ENCODE measurements at places on chromosomes 3 and 15.
A peak's percentile ranks its signal among the peaks of the same experiment; 100 is the strongest.

DNA sequence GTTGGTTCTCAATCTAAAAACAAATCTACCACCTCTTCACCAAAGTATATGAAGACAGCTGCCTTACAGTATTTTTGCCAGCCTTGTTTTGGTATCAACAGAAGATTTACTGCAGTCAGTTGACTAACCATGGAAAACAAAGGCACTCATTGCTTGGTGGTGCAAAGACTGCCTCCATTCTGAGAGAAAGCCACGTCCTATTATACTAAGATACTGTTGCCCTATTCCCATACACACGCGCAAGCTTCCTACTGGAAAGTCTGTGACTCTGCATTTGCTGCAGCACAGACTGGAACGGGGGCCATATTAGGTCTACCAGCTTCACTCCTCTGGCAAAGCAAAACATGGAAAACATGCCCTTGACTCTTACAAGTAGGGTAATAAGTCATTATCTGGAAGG, 18.0 kb downstream of the MTMR10 start:
- no peak for DNase-seq

DNA sequence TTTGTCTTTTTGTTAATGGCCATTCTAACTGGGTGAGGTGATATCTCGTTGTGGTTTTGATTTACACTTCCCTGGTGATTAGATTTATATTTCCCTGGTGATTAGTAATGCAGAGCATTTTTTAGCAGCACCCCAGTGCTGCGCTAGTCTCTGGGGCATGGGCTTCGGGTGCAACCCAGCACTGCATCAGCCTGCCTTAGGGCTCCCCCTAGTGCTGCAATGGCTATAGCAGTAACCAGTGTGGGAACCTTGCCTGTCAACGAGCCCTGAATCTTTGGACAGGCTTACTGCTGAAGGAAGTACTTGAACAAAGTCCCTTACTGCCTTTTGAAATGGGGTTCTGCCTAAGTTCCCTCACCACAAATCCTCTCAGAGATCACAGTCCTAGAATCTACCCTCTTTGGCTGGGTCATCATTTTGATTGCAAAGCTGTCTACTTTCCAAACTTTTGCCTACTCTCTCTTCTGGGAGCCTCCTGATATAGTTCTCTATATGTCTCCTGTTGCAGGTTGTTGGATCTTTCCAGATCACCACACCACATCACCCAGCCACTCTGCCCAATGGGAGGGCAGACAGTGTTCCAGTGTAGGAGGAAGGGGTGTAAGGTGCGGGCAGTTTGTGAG, 79.2 kb upstream of the CCNL1 start:
- peak; percentile 53 for DNase-seq

GRCh38 chr3:101189176-101189575, 131.2 kb downstream of the IMPG2 start:
- no peak for DNase-seq

GRCh38 chr3:152222327-152222726, 46.4 kb upstream of the MBNL1 start:
- DNase-seq, result no peak

GRCh38 chr3:183537295-183537730, 18.2 kb downstream of the KLHL6 start:
- no peak for DNase-seq

DNA sequence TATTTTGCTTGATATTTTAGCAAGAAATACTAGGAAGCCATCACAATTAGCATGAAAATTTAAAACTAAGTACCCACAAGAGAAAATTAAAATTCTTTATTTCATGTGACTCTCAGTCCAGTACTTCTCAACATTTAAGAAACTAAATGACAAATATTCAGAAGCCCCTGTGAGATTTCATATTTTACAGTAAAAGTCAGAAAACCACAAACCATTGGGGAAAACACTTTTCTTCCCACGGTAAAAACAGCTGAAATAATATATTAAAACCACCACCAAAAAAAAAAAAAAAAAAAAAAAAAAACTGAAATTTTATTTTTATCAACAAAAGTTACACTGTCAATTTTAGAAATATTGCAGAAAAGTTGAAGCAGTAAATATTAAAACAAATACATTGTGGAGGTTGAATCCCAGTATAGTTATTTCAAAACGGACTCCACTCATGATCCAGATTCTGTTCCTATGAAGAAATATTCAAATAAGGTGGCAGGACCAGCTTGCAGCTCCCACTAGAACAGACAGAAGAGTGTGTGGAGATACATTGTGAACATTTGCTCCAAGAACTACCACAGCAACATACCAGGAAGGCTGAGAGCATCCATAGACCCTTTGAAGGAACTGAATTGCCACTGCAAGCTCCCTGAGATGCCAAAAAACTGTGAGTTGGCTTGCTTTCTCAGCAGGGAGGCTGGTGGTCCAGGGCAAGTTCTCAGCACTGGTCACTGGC, 308.2 kb downstream of the CTNNB1 start:
- DNase-seq, result no peak

DNA sequence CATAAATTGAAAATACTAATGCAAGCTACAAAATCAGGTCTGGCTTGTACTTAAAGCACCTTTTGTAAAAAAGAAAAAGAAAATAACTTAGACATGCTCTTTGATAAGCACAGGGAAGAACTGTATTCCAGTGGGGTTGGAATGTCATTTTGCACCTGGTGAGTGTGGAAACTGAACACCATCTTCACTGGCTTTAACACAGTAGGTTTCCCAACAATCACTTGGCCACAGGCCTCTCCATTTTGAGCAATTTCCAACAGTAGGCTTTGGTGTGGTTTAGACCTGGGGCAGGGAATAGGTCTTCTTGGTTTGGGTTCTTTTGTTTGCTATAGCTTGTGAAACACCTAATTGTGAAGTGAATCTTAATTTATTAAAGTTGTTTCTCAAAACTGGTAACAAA, 18.9 kb downstream of the PDZRN3 start:
- DNase-seq, result no peak

GRCh38 chr15:57308170-57308545, 68.1 kb upstream of the CGNL1 start:
- no peak for DNase-seq

GRCh38 chr3:113516115-113516505, 1.2 kb upstream of the SPICE1 start:
- no peak for DNase-seq

- DNase-seq, result no peak
Observed at GRCh38 chr15:73028831-73029451, 23.3 kb upstream of the NEO1 start.

GRCh38 chr15:71259866-71260265, 144.6 kb downstream of the THSD4 start:
- no peak for DNase-seq

- DNase-seq, result no peak
Observed at GRCh38 chr3:143552851-143553250, 295.4 kb downstream of the SLC9A9 start.

DNA sequence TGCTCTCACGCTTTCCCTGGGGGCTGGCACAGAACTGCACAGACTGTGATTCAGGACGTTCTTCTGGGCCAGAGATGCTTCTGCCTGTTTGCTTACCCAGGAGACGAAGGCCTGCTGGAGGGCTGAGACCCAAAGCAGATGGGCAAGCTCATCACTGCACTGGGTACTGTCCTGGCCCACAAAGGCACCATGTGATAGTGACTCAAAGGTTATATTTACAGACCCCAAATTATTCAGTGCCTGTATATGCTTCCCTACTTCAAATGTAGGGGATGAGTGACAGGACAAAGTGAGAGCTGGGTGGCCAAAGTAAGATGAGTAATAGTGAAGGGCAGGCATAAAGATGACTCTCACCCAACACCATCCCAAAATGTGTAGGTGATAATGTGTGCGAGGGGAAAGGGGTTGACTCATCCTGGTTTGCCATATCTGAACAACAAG, 127.4 kb downstream of the WDR76 start:
- DNase-seq, result no peak

DNA sequence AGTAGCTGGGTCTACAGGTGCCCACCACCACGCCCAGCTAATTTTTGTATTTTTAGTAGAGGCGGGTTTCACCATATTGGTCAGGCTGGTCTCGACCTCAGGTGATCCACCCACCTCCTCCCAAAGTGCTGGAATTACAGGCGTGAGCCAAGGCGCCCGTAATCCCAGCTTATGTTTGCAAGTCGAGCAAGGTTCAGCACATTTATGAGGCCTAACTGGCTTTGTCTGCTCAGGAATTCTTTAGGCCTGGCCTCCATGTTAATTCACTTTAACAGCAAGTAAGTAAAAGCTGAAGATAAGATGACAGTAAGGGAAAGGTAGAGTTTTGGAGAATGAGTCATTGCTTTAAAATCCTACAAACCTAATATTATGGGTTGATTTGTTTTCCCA, 24.6 kb downstream of the SIDT1 start:
- DNase-seq, result no peak

DNA sequence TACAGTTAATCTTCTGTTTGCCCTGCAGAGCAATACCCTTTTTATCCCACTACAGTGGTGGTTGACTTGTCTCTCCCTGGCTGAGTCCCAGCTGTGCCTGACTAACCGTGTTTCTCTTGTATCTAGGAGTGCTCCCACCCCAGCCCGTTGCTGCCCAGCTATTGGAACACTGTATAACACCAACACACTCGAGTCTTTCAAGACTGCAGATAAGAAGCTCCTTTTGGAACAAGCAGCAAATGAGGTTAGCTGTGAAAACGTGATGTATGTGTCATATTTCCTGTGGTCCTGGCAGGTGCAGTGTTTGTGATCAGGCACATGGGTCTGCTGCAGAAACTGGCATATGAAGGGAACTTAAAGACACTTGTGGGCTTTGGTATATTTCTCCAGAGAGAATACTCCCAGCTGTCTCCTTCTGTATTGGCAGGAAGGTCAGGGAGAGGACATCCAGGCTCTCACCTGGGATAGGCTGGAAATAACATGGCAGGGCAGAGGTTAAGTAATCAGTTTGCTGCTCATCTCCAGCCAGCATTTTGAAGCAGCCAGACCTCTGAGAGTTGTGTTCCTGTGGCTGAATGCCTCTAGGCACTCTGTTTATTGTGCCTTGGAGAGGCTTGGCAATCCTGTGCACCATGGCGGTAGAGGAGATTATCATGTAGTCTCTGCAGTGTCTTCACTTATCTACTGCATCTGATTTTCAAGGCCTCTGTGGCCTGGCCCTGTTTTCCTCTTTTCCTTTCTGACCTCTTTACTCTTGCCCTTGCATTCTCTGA, 34.8 kb downstream of the ATG7 start:
- no peak for DNase-seq

GRCh38 chr3:39208463-39209055, 16.2 kb upstream of the XIRP1 start:
- DNase-seq, result peak; percentile 15

DNA sequence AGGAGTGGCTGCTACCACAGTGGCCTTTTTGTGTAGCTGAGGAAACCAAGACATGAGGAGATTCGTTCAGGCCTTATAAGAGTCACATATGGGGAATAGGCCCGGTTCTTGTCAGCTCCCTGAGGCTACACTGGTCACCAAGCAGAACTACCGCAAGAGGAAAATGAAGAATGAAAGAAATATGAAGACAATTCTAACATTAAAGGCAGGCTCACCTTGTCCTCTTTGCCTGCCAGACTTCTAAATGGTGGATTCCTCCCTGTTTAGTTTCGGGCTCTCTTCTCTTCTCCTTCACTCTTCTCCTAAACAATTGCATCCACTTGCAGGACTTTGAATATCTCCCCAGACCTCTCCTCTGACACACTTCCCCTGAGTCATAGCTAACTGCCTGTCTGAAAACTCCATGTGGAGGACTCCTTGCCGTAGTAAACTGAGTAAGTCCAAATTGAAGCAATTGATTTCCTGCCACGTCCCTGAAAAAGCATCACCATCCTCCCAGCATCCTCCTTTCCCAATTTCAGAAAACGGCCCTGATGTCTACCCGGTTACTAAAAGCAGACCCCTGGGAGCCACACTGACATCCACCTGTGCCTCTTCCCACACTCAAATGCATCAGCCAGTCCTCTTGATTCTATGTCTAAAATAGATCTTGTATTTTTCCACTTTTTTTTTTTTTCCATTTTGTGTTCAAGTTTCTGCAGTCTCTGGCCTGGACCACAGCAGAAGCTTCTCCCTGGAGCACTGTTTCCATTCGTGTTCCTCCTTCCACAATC, 30.3 kb upstream of the VEPH1 start:
- no peak for DNase-seq

GRCh38 chr3:151431940-151432339, 28.9 kb downstream of the IGSF10 start:
- DNase-seq, result no peak

- DNase-seq, result no peak
Observed at GRCh38 chr3:185654758-185655145, 68.7 kb downstream of the SENP2 start.

GRCh38 chr3:150357923-150358607, 50.0 kb upstream of the TSC22D2 start:
- DNase-seq, result no peak

DNA sequence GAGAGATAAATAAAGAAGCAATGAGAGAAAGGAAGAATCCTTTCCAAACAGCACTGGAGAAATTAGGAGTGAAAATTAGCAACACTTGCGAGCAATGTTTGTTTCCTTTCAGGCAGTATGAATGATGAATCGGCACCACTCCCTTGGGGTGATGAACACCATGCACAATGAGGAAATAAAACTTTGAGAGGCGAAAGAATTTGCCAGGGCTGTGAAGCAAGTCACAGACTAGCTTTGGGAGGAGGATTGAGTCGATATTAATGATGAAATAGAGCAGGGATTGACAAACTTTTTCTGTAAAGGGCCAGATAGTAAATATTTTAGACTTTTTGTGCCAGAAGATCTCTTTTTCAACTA, 237.7 kb downstream of the AGBL1 start:
- DNase-seq, result no peak

DNA sequence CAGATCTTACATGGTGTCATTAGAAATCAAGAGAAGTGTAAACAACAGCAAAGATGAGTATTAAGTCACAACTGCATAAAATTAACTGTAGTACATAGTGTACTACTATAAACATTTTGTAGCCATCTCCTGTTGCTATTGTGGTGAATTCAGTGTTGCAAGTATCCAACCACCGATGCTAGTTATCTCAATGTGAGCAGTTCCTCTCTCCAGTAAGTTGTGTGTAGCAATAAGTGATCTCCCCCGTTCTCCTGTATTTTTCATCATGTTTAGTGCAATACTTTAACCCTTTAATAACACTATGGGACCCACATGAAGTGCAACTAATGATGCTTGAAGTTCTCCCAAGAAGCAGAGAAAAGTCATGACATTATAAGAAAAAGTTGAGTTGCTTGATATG, 264.7 kb upstream of the KCNH8 start:
- no peak for DNase-seq

- no peak for DNase-seq
Observed at GRCh38 chr3:72942427-72942826, 54.2 kb upstream of the PPP4R2 start.

DNA sequence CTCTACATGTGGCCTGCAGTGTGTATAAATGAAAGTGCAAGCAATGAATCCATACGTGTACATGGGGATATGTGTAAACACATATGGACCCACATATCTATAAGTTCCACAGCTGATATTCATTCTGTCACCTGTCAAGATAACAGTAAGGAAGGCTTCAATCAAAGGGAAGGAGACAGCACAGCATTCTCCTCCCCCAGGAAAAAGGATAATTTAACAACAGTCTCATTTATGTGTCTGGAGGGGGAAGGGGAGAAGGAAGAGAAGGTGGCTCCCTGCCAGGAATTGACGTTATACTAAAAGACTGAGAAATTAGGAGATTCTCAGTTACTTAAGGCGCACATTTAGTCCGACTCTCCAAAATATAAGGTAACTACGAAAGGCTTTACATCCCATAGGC, 345.9 kb downstream of the FOXP1 start:
- DNase-seq, result no peak

GRCh38 chr15:96093063-96093462, 237.4 kb upstream of the NR2F2 start:
- no peak for DNase-seq

Data from T-helper 1 cell (primary cell).